ENCODE measurements at places on chromosomes 16 and 17. TPM values are rescaled to one million over a fixed set of nuclear protein-coding genes. Genes with fewer than 3 reads are reported as not detected.

DNA sequence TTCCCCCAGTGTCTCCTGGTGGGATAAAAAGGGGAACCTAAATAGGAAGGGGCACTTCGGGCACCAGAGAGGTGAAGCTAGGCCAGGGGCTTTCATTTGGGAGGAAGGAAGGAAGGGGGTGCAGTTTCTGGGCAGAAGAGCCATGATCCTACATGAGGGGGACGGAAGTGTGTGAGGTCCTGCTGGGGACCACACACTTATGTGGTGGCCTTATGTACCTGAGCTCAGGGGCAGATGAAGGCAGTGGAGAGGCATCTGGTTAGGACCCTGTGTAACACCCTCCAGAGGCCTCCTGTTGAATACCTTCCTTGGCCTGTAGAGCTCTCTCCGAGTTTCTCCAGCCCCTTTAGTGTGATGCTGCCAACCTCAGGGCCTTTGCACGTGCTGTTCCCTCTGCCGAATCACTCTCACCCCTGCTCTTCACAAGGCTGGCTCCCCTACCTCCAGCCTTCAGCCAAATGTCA, 21.2 kb downstream of the IGFBP4 start:
- no peak for DNase-seq

DNA sequence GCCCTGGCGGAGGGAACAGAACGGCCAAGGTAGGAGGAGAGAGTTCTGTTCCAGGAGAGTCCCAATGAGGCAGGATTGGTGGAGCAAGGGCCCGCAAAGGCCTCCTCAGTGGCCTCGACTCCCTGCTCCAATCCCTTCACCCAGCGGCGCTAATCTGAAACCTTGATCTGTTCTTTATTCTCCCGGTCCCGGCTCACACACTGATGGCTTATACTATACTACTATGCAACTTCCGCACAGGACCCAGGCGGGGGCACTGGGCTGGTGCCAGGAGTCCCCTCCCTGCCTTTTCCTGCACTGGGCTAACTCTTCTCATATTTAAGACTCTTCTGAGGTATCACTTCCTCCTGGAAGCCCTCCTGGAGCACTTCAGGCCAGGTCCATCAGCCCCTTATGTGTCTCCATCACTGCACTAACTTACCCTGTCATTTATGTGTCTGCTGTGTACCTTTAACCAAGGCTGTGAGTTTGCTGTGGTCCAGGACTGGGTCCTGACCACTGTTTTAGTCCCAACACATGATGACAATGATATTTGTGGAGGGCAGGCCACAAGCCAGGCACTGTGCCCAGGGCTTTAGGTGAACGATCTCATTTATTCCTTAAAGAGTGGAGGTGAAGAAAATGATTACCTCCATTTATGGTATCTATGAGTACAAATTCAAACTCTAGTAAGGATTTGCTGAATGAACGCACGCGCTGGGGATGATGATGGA, 6.8 kb downstream of the CCDC102A start:
- DNase-seq: no peak

- peak; percentile 71 for DNase-seq
Measured at GRCh38 chr17:8189041-8189710, 804 bp downstream of the BORCS6 start.

DNA sequence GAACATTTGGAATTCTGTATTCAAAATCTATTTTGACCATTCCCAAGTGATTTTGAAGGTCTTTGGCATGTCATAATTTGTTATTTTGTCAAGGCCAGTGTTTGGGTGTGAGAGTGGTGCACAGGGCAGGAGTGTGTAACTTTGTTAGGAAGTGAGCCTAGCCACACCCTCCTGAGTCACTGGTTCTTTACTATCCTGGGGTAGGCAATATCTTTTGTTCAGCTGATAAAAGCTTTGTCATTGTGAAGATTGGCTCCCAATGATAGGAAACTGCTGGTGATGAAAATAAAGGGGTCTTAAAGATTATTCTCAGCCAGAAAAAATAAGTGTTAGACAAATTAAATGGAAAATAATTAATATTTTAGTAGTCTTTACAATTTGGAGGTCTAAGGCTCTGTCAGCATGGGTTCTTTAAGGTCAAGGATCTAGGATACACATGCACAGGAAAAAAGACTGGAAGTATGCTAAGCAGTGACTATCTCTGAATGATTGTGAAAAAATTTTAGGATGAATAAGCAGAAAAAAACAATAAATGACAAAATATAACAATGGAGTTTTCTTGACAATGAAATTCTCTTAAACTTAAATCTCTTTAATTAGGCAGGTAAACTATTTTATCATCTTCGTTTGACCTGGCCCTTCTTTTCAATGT, 5.1 kb downstream of the UBN1 start:
- no peak for DNase-seq

GRCh38 chr17:45277216-45277849, 15.4 kb upstream of the SPATA32 start:
- DNase-seq: peak; percentile 99

- no peak for DNase-seq
Measured at GRCh38 chr16:8845699-8846298, 23.0 kb downstream of the CARHSP1 start.

- no peak for DNase-seq
Measured at GRCh38 chr17:8387914-8388651, 5.1 kb upstream of the RPL26 start.

Gene SRCIN1
- 3.1 TPM for total RNA-seq

Data from left colon (tissue), 2 donors.